ENCODE measurements at places on chromosomes 11 and 22.

DNA sequence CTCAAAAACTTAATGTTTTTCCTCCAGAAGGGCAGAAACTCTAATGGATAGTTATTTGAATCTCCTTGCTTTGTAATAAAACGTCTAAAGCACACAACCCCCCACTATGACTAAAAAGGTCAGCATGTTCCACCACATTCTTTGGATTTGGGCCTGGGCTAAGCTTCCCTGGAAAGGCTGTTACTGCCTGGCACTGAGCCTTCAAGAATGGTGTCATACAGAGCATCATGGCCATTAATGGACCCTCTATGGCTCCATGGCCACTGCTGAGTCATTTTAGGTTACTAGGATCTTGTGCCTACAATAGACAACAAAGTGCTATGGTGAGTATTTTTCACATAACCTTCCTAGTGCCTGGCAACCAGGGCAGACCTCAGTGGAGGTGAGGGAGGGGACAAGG, 242.6 kb upstream of the FAT3 start:
- DNase-seq = no peak

DNA sequence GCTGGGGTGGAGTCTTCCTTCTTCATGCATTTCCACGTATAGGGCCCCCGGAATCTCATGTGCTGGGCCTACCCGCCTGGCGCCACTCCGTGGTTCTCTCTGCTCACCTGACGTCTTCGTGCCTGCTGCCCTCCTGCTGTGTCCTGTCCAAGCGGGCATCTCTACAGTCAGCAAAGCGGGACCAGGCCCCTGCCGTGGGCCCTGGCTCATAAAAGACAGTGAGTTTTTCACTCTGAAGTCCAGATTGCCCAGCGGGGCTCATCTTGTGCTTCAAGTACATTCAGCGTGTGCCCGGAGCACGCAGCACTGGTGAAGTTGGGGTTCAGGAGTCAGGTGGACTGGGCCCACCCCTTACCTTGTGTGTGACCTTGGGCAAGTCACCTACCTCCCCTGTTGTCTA, 17.4 kb downstream of the C11orf24 start:
- no peak for DNase-seq

- DNase-seq = no peak
Measured at GRCh38 chr11:74866557-74866956, 82.3 kb downstream of the XRRA1 start.

DNA sequence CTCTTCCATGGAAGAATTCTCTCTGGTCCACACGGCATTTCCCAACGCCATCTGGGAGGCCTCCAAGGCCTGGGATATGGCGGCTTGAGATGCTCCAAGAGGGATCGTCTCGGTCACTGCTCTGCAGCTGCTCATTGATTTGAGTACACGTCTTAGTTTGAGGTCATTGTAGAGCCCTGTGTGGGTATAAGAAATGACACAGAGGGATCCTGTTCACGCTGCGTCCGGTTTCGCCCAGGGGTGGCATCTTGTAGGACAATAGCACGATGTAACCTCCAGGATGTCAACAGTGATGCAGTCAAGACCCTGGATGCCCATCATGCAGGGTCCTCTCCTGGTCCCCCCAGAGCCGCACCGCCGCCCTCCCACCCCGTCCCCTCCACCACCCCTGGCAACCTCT, 564.6 kb downstream of the BRD1 start:
- no peak for DNase-seq

- DNase-seq = no peak
Measured at GRCh38 chr11:11250470-11250869, 102.6 kb downstream of the CSNK2A3 start.

GRCh38 chr11:7332962-7333361, 81.3 kb downstream of the SYT9 start:
- DNase-seq = no peak

- no peak for DNase-seq
Measured at GRCh38 chr11:2746401-2747247, 46.8 kb upstream of the KCNQ1OT1 start.

- no peak for DNase-seq
Measured at GRCh38 chr11:66497206-66497605, 13.2 kb upstream of the BBS1 start.

DNA sequence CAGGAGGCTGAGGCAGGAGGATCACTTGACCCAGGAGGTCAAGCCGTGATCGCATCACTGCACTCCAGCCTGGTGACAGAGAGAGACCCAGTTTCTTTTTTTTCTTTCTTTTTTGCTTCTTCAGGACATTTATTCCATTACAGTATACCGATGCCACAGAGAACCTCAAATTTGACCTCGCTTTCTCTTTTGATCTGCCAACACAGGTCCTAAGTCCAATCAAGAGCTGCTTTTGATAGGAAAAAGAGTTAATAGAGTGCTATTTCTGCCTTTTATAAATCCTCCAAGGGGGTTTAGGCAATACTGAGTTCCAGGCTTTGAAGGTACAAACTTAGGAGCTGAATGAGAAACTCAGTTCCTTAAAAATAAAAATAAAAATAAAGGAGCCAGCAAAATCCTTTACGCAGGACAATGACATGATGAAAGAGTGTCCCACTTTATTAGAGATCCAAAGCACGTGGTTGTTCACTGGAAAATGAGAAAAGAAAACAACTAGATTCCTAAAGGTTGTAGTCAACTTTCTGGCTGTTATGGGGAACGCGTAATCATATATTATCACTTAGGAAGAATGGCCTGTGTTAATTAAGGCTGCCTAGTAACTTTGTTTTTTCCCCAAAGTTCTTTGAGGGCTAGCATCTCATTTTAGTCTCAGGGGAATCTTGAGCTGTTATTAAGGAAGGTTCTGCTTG, 27.2 kb downstream of the FADD start:
- no peak for DNase-seq

GRCh38 chr11:66861038-66861773, 4.3 kb downstream of the LRFN4 start:
- DNase-seq = no peak

DNA sequence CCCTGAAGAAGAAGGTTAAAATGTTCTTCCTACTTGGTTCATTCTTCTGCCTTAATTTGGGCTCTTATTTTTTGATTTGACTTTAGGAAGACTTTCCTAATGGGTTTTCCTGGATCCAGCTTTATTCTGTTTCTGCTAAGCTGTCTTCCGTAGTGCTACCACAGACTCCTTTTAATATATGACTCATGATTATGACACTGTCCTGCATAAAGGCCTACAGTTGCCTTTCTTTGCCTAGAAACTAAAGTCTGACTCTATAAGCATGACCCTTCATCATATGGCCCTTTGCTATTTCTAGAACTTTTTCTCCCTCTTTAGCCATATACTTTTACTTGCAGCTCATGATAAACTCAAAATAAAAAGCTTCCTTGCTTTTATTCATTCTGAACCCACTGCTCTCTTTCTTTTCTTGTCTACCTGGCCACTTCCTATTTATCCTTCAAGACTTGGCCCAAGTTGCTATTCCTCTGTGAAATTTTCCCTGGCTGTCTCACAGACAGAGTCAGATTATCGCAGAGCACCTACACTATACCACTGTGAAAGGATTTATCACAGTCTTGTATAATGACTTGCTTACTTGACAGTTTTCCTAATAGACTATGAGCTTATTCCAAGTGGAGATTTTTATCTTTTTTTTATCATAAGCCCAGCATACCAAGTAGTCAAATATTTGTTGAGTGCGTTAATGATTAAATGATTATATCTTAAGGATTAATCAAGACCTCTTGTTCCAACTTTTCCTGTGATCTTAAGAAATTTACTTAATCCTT, 24.7 kb downstream of the TBCEL start:
- DNase-seq = peak; percentile 41

GRCh38 chr22:36374603-36375024, 13.2 kb downstream of the MYH9 start:
- no peak for DNase-seq

DNA sequence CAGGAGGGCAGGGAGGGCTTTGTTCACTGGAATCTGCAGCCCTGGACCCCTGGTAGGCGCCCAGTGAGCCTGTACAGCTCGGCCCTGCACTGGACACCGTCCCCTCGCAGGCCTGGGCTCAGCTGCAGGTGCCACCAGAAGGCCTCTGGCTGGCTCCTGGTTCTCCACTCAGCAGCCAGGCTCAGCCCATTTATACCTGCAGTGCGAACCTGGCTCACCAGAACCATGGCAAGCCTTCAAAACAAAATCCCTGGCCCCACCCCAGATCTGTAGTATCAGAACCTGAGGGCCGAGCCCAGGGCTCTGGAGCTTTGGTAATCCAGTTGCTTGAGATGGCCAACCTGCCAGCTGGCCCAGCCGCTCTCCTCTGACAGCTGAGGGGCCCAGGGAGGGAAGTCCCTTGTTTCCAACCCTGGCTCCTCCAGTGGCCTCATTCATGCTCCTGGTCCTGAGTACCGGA, 870 bp upstream of the FREY1 start:
- DNase-seq = no peak

DNA sequence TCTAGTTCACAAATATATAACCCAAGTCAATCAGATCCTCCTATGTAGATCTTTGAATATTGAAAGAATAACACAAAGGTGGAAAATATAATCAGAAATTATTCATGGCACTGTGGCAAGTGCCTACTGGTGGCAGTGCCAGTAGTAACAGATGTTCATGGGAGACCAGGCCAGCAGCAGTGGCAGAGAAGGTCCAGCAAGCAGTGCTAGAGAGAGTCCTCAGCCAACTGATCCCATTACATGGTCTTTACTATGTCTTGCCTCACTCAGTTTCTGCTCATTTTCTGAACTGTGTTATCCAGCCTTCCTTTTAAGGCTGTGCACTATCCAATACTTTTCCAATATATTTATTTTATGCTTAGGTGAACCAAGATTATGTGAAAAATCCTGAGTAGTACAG, 124.9 kb downstream of the MRTFA start:
- no peak for DNase-seq

DNA sequence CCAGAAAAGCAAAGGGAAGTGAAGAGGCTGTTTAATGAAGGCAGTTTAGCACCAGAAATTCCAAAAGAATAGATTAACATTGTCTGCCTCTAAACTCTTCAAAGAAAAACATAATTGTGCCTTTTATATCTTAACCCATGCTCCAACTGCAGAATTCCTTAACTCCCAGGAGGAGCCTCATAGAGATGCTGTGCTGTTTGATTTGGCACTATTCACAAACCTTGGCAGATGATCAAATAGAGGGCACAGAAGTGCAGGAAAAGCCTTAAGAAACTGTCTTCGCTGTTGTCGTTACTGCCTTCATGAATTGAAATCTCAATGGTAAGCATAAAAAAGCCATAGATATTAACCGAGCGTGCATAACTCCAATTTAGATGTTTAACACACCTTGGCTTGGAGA, 124.1 kb upstream of the MPPED2 start:
- no peak for DNase-seq

DNA sequence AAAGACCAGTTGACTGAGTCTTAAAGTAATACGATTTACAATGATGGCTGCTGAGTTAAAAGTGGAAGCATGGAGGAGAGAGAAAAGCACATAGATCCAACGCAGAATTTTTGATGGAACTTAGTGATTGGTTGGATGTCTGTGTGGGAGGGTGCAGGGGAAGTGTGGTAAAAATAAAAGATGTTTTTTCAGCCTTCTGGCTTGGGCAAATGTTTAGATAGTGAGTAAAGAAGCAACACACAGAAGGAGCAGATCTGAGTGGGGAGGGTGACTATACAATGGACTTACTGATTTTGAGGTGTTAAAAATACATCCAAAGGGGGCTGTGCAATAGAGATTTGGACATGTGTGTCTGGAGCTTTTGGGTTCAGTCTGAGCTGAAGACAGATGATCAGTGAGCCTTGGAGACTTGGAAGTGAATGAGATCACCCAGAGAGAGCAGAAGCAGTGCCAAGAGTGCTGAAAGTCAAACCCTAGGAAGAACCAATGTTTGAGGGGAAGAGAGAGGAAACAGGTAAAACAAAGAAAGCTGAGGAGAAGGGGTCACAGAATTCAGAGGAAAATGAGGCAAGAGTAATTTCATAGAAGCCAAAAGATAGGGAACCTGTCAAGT, 8.6 kb downstream of the GRIA4 start:
- no peak for DNase-seq

GRCh38 chr22:44392446-44392921, 79.7 kb upstream of the SHISAL1 start:
- no peak for DNase-seq

- no peak for DNase-seq
Measured at GRCh38 chr11:396948-397548, 3.0 kb downstream of the PKP3 start.

DNA sequence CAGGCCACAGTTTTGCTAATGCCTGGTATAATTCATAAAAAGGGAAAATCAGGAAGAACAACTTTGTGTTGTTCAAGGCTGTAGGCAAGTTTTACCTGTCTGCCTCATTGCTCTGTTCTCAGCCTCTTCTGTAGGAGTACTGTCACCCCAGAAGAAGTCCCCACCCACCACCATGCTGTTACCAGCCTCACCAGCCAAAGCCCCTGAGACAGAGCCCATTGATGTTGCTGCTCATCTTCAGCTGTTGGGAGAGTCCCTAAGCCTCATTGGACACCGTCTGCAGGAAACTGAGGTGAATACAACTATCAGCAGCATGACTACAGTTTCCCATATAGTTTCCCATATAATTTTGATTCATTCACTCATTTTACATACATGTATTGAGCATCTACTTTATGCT, 11.6 kb upstream of the TOM1 start:
- no peak for DNase-seq

DNA sequence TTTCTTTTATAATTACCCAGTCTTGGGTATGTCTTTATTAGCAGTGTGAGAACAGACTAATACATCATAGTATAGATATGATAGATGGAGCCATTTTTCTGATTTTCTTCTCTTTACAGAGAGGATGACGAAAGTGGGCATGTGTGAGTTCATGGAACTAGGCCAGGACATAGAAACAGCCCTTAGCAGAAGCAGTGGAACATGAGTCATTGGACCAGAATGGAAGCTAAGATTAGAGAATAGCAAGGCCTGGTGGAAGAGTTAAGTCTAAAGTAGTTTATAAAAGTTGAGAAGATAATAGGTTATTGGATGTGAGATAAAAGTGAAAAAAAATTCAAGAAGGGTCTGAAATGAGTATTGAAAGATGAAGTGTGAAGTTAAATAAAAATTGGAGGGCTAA, 97.0 kb upstream of the MPPED2 start:
- no peak for DNase-seq

- DNase-seq = no peak
Measured at GRCh38 chr11:47915783-47916182, 64.6 kb upstream of the PTPRJ start.

GRCh38 chr11:10701982-10702381, 8.4 kb upstream of the IRAG1 start:
- no peak for DNase-seq

- no peak for DNase-seq
Measured at GRCh38 chr11:108698844-108699642, 34.2 kb downstream of the DDX10 start.

DNA sequence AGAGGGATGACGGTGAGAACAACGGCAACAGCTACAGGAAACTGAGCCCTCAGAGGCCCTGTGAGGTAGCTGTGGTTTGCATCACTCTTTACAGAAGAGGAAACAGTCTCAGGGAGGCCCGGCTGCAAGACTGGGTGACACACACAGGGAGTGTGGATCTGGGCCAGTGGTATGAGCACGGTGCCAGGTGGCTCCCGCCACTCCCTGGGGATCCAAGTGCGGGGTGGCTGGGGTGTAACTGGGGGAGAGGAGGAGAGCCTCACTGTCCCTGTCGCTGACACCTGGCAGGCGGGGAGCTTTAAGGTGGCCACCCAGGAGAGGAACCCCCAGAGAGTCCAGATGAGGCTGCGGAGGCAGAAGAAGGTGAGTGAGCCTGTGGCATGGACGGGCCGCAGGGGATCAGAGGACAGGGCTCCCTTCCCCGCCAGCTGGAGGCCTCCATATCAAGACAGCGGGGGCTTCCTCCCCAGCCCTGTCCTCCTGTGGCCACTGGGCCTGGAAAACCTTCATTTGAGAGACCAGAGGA, 5.6 kb downstream of the RGL4 start:
- DNase-seq = peak; percentile 74
